Naive thymus-derived CD4-positive, alpha-beta T cell (primary cell): ENCODE measurements at places on chromosomes 7 and 10.
A peak's percentile ranks its signal among the peaks of the same experiment; 100 is the strongest.

DNA sequence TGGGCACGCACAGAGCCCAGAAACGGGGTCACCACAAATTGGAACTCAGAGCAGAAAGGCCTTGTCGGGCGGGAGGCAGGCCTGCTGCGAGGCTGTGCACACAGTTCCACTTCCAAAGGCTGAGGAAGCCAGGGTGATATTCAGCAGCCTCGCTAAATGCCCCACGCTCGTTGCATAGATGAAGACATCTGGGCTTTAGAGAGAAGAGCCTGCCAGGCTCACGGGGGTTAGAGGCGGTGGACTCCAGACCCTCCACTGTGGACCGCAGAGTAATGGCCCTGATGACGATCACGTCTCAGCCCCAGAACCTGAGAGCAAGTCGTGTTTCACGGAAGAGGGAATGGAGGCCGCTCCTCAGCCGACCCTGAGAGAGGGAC, 104.2 kb downstream of the DNAJB6 start:
- DNase-seq = no peak

DNA sequence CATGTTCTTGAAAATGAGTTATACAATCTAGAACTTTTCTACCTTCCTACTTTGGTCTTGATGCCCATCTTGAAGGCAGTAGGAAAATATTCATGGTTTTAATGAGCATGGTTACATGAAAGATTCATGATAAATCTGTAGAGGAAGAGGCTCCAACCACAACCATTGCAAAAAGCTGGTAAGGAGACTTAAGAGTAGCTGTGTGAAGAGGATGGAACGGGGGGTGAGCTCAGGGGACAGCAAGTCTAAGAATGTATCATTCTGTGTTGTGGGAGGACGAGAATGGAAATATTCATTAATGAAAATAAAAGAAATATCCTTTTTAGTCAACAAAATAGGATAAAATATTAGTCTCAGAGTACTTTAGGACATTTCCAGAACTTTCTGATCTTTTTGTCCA, 81.1 kb downstream of the BMPER start:
- no peak for DNase-seq

GRCh38 chr10:103676851-103677417, 178.4 kb downstream of the SH3PXD2A start:
- DNase-seq = no peak

DNA sequence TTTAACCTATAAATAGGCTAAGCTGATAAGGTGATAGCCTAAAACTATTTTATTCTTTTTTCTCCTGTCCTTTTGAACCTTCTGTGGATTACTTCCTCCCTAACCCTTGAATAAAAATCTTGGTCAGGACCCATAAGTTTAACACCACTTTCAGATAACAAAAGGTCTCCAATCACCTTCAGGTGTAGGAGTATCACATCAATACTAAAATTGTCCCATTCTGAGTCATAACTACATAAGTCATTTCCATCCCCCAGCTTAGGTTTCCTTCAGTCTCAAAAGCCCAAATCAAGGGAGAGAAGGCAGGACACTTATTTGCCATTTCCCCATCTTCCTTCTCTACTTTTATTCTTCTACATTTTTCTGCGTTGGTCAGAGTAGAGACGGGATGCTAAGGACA, 56.9 kb upstream of the WNT16 start:
- no peak for DNase-seq

GRCh38 chr7:155449869-155450557, 7.9 kb upstream of the EN2 start:
- no peak for DNase-seq

DNA sequence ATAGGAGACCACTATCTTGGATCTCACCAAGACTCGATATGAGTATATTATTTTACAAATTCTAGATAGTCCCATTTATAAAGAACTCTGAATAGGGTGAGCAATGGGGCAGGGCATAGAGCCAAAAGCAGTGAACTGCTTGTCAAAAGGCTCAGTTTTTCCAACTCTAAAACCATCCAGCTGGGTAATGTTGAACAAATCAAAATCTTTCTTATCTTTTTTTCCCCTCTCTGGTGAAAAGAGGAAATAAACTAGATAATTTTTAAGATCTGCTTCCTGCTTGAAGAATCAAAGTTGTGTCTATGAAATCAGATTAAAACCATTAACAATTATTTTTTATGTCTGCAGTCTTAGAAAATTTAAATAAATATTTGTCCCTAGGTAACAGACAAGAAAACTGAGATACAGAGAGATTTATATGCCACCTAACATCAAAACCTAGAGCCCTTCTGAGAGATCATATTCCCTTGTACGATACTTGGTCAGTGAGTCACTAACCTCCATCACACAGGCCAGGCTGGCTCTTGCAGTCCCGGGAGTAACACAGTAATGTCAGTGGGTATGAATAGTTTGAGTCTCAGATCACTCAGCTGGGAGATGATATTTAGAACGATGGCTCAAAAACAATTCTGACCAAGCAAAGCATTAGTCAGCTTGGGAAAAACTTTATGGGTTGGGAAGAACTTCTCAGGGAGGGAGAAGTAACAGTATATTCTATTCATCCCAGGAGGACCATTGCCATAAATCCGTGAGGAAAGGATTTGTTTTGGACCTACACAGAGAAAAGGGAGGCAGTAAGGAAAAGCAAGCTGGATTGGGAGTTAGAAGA, 178.8 kb downstream of the REEP3 start:
- DNase-seq = no peak

- no peak for DNase-seq
Observed at GRCh38 chr7:12949060-12949931, 261.9 kb downstream of the ARL4A start.

- peak; percentile 28 for DNase-seq
Observed at GRCh38 chr7:128863433-128863989, 855 bp downstream of the ATP6V1F start.

GRCh38 chr10:52889611-52890010, 117.0 kb upstream of the MBL2 start:
- no peak for DNase-seq

- no peak for DNase-seq
Observed at GRCh38 chr10:108696792-108697477, 1226.4 kb downstream of the XPNPEP1 start.

GRCh38 chr7:127485482-127485881, 93.0 kb upstream of the ZNF800 start:
- DNase-seq = no peak

DNA sequence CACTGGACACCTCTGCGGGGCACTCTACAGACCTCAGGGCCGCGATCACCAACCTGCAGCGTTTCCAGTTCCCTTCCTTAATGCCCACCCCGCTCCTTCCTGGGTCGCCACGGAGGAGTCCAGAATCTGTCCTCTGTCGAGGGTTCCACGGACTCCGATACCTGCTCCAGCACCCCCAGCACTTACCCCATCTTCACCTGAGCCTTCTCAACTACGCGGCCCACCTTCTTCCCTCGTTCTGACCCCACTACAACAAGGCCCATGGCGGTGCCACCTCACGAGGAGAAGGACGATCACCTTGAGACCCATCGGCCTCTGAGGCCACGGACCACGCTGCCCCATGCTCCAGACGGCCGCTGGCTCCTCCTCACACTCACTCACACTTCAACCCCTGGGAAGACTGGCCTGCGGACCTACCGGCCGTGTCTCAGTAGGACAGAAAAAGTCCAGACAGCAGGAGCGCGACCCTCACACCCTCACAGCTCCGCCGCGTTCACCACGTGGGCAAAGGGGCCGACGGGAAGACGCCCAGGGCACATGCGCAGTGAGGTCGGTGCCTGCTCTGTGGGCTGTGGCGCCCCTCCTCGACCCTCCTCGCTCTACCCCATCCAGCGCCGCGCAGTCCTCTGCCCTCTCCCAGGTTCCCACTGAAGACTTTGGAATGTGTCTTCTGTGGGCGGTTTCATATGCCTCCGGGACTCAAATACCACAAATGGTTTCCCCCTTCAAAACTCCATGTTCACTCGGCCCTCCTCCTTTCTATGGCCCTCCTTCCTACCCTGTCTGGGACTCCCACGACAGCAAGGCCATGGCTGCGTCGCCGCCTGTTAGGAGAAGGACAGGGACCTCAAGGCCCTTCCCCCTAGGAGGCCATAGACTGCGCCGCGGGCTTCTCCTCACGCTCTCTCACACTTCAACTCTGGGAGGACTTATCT, 193.9 kb upstream of the PHF14 start:
- DNase-seq = no peak

GRCh38 chr7:82319674-82320118, 123.9 kb downstream of the CACNA2D1 start:
- no peak for DNase-seq

- no peak for DNase-seq
Observed at GRCh38 chr10:9239298-9239697, 1184.8 kb downstream of the GATA3 start.

DNA sequence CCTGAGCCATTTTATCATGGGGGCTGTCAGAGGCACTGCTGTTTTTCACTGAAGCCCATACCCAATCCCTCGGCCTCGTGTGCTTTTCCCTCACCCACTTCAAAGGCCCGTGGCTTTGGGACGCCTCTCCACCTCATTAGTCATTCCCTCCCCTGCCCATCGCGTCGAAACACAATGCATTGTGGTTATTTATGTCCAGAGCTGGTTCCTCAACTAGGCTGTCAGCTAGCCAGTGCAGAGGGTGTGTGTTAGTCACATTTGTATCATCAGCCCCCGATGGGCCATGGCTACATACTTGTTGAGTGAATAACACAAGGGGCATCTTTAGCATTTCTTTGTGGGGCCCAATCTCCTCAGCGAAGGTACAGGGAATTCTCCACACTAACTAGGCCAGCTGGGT, 3.8 kb upstream of the CRCP start:
- DNase-seq = no peak

- DNase-seq = no peak
Observed at GRCh38 chr7:7568553-7568952, 1.9 kb downstream of the MIOS start.

GRCh38 chr10:113056441-113057021, 106.5 kb downstream of the TCF7L2 start:
- no peak for DNase-seq

- no peak for DNase-seq
Observed at GRCh38 chr10:78065611-78066010, 31.9 kb downstream of the RPS24 start.

- DNase-seq = no peak
Observed at GRCh38 chr10:94016727-94017714, 23.3 kb downstream of the PLCE1 start.

- DNase-seq = peak; percentile 75
Observed at GRCh38 chr7:156892081-156892800, 742 bp downstream of the LMBR1 start.

- DNase-seq = peak; percentile 53
Observed at GRCh38 chr7:83976302-83976701, 218.3 kb downstream of the SEMA3A start.

GRCh38 chr7:16954321-16954720, 72.5 kb upstream of the AGR3 start:
- DNase-seq = no peak

DNA sequence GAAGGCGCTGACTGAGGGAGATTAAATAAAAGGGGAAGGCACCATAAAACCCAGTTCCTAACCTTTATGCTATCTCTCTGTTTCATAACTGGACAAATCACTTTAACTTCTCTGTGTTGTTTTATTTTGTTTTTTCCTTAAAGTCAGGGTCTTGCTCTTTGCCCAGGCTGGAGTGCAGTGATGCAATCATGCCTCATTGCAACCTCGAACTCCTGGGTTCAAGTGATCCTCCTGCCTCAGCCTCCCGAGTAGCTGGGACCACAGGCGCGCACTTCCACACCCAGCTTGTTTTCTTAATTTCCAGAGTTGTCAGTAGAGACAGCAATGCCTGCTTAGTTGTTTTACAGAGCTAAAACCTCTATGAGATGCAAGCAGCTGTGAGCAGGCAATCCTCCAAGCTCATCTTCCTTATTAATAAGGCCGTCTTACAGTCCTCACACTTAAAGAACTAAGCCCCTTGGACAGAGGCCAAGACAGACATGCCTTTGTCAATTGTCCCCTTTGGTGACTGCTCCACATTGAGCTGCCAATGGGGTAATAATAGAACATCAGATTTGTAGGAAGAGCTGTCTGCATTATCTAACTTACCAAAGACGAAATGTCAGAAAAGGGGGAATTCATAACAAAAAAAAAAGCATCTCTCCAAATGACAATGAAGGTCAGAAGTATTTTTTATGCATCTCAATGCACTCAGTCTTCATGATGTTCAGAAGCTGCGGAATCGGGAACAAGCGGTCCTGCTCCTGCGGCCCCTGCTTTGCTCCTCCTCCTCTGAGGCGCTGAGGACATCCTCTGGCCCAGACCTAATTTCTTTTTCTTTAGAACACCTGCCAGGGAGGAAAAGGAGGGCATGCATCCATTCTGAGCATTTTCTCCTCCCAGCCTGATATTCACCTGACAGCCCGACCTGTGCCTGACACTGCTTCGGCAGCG, 62.7 kb upstream of the RNF32 start:
- DNase-seq = no peak

- DNase-seq = no peak
Observed at GRCh38 chr10:74677951-74678350, 148.4 kb upstream of the KAT6B start.

DNA sequence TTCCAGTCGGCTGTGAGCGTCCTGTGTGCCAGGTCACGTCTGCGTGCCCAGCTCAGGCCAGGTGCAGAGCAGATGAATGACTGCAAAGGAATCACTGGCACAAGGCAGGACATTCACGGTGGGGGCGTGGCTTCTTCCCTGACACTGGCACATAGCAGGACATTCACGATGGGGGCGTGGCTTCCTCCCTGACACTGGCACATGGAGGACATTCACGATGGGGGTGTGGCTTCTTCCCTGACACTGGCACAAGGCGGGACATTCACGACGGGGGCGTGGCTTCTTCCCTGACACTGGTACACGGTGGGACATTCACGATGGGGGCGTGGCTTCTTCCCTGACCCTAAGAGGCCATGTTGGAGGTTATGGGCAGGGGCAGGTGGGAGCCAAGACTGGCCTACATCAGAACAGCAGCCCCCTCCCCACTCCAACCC, 64.3 kb downstream of the MYL10 start:
- no peak for DNase-seq

DNA sequence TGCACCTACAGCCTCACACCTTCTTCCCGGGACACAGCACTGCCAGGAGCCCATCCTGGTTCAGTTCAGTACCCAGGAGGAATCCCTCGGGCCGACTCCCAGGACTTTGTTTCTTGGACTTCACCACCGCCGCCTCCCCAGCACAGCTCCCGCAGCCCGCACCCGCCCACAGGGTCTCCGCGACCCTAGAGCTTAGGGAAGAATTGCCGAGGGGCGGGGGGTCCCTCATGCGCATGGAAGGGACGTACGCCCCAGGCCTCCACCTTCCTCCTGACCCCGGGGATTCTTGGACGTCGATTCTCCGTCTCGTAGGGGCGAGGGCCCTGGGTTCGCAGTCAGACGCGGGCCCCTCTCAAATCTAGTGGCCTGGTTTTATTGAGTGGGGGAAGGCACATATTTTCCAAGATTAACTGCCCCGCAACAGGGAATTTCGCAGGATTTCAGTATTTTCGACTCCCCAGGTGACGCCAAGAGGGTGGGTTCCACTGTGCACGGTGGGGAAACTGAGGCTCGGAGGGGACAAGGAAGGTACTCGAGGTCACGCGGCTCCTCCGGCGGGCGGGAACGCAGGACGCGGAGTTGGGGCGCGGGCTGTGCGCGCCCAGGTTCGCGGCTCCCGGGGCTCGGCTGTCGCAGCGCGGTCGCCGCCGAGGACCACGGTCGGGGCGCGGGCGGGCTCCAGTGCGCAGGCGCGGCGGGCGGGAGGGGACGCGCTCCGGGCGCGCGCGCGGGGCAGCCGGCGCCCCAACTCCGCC, at the start of gene ADCY1:
TSS of gene ADCY1 (plus strand) at position 708 of the 755 bp plus-strand sequence. CDS start 176 bp downstream, outside the sequence.
- DNase-seq = no peak
